ENCODE measurements at places on chromosomes 6 and 20. TPM values are rescaled to one million over a fixed set of nuclear protein-coding genes. Genes with fewer than 3 reads are reported as not detected.

The CCM2L gene
- not detected for total RNA-seq

The OR12D3 gene
- not detected for total RNA-seq

The PPP1R10 gene
- 43.9 TPM for total RNA-seq

The ABHD16B gene
- not detected for total RNA-seq

The RBM24 gene
- 60.7 TPM for total RNA-seq

The SYNE1 gene
- 47.6 TPM for total RNA-seq

The ZNF391 gene
- total RNA-seq = 0.57 TPM

The HRH3 gene
- total RNA-seq = not detected

The DEFB132 gene
- not detected for total RNA-seq

The EDEM2 gene
- 34.7 TPM for total RNA-seq

The SIRT5 gene
- total RNA-seq = 4.9 TPM

The TREML2 gene
- not detected for total RNA-seq

The DCDC2 gene
- total RNA-seq = not detected

Measured in LHCN-M2 (cell line).